ENCODE measurements at places on chromosomes 4 and X. TPM values are rescaled to one million over a fixed set of nuclear protein-coding genes. Genes with fewer than 3 reads are reported as not detected.

- DNase-seq, result no peak
These were observed 4.2 kb downstream of the SLC49A3 start for GRCh38 chr4:684623-685327.

DNA sequence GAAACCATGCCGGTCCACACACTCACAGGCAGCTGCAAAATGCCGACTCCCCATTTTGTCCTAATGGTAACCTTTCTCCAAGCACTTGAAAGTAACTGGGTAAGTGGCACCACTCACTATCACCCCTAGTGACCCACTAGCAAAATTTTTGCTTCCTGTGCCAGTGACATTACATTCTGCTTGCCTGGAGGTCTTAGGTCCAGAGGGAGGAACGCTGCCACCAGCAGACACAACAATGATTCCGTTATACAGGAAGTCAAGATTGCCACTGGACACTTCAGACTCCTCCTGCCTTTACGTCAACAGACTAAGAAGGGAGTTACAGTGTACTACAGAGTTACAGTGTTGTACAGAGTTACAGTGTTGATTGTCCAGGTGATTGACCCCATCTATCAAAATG, 11.8 kb upstream of the TMEM192 start:
- no peak for DNase-seq

DNA sequence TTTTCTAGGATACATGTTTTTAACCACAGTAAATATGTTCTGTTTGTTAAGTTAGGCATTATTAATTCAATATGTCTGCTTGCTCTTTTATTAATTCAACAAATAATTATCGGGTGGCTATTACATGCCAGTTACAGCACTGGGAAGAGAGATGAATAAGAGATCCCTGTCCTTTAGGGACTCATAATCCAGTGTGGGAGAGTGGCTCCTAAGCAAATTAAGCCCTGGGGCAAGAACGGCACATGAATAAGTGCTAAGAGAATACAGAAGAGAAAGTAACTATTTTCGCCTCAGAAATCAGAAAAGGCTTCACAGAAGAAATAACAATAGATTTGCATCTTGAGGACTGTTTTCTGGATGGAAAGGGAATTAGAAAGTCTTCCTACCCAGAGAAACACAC, 236.7 kb downstream of the NR3C2 start:
- DNase-seq, result no peak

GRCh38 chr4:98673978-98674377, 15.6 kb upstream of the TSPAN5 start:
- no peak for DNase-seq

DNA sequence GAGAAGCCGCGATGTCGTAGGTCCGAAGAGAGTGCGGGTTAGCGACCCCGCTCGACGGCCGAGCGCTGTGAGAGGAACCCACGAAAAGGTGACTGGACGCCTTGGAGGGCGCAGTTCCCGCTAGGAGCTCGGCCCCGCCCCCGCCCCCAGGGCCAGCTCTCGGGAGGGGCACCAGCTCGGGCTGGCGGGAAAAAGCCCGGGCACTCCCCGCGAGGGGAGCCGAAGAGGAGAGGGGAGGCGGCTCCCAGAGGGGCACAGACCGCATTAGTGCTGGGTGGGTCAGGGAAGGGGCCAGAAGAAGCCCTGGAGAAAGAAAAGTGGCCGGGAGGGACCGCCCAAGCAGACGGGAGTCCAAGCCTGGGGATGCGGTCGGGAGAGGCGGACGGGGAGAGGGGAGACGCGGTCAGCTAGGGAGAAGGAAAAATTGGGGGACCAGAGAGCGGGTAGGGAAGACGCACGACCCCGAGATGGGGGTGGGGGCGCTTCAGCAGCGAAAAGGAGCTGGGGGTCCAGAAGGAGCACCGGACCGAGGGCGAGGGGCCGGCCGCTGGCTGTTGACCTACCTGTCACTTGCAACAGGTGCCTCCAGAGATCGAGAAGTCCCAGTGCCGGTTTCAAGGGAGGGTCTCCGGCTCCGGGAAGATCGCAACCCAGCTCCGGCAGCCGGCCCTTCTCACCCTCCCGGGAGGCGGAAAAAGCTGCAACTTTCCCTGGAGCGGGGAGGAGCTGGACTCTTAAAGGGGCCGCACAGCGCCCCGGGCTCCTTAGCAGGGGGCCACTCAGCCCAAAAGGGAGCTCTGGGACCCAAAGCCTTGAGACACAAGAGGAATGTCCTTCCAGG, at the start of gene SYTL4:
Gene SYTL4, minus strand, starts transcription at position 681 of the 841 bp plus-strand sequence. CDS start 30,084 bp downstream, outside the sequence.
- peak; percentile 57 for DNase-seq

DNA sequence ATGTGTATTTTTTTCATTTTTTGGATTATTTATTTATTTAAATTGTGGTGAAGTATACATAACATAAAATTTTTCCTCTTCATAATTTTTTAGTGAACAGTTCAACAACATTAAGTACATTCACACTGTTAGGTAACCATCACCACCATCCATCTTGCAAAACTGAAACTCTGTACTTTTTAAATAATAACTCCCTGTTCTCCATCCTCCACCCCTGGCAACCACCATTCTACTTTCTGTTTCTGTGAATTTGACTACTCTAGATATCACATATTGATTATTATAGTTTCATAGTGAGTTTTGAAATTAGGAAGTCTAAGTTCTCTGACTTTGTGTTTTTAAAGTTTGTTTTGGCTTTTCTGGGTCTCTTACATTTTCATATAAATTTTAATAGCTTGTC, 89.3 kb upstream of the STX18 start:
- DNase-seq, result no peak

Gene TRIM2
- 16.4 TPM for total RNA-seq

DNA sequence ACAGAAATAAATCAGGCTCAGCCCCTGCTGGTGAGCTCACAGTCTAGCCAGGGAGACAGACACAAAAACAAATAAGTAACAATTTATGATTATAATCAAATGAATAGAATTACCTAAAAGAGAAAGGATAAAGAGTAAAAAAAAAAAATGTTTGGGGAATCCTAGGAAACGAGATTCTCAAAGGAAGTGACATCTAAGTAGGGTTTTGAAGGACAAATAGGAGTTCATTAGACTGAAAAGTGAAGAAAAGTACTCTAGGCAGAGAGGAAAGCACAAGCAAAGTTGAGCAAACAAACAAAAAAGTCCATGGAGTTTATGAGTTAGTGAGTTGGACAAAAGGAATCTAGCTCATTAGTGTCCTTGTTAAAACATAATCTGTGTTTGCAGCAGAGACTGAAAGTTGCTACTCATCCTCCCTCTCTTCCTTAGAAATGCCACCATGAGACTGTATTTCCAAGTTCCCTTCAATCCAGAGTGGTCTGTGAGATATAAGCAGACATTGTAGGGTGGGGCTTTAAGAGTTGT, 145.6 kb downstream of the SPATA18 start:
- DNase-seq, result no peak

GRCh38 chr4:103108542-103108941, 8.9 kb upstream of the BDH2 start:
- no peak for DNase-seq

Gene ELOVL6
- total RNA-seq, result 21.7 TPM

Gene EGFL6
- not detected for total RNA-seq

DNA sequence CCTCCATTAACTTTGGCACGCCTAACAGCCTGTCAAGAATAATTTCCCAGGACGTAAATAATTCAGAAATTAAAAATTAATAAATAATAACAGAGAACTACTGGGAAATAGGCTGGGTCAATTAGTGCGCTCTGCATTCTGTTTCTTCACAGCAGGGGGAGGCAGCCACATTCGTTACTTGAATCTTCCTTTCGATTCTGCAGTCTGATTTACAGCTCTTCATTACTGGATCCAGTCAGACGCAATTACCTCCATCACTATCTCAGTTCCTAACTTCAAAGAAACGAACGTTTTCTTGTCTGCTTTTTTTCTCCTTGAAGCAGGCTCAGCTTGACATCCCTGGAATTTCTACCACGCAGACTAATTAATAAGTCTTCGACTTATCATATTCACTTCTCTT, 9.0 kb upstream of the RPL34 start:
- no peak for DNase-seq

DNA sequence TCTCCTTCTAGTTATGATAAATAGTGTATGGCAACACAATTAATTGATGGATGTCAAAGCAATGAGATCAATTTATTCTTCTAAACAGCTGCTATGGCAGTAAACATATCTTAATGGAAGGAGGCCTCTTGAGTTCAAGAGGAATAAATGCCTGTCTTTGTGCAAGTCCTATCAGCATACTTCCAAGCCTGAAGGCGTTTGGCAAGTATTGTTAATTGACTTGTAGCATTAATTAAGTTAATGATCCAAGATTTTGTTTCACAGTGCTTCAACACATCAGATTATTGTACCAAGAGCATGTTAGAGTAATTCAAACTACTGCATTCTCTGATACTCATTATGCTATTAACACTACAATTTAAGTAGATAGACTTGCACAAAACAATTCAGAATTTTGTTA, 144.8 kb downstream of the FAT4 start:
- DNase-seq, result no peak

DNA sequence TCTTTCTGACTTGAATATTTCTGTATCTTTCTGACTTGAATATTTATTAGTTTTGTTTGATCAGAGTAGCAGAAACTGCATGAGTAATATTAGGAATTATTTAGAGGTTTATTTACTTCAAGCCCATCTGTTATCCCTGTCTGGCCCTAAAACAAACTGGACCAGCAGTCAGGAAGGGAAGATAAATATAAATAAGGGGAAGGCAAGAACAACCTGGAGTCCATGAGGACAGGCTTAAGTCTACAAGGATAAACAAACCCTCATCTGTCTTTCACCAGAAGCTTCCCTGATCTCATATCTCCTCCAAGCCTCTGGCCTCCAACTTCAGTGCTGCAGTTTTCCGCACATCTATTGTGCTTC, 524.9 kb downstream of the CENPC start:
- DNase-seq, result no peak

DNA sequence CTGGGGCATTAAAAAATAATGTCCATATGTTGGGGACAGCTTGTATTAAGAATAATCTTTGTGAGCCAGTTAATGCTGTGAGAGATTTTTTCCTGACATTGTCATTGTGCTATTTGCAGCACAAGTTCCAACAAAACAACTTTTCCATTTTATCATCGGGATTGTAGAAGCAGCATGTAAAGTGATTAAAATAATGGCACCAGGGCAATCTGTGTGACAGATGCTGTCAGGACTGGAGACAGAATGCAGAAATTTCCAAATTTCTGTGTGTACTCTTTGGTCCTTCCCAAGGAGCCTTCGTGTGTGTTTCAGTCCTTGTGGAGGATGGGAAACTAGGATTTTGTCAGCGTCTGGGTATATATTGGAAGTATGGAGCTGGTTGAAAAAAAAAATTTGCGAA, 101.5 kb upstream of the LIMCH1 start:
- no peak for DNase-seq

Gene FRMD7
- total RNA-seq, result not detected

Gene MAGEA10
- not detected for total RNA-seq

GRCh38 chrX:18297251-18297650, 57.2 kb downstream of the SCML2 start:
- DNase-seq, result no peak

DNA sequence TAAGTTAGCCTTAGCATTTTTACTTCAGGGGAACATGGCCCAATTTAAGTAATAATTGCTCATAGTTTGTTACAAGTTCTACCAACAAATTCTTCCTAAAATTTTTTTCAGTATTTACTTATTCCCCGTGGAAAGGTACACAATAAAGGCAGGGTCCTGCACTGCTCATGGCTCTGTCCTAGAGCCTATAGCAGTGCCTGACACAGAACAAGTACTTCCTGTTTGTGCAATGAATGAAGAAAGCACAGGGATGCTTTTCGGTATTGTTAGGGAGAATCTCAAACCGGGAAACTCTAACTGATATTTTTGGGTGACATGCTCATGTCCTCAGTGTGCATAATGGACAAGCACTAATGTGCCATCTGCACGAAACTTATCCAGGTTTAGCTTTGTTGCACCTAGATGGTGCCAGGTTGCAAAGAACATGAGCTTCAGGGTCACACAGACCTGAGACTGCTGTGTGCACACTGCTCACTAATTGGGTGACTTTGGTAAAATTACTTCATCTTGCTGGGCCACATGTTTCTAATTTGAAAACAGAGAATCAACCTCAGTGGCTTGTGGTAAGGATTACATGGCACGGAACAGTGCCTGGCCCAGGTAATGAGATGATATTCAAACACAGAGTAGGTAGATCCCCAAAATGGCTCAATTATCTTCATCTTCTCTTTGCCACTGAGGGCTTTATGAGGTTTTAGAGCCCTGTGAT, 175.8 kb upstream of the NPY2R start:
- no peak for DNase-seq

- DNase-seq, result no peak
These were observed 114.5 kb downstream of the SLC10A7 start for GRCh38 chr4:146407257-146407656.

- no peak for DNase-seq
These were observed 114.8 kb downstream of the KDR start for GRCh38 chr4:55010550-55010949.

DNA sequence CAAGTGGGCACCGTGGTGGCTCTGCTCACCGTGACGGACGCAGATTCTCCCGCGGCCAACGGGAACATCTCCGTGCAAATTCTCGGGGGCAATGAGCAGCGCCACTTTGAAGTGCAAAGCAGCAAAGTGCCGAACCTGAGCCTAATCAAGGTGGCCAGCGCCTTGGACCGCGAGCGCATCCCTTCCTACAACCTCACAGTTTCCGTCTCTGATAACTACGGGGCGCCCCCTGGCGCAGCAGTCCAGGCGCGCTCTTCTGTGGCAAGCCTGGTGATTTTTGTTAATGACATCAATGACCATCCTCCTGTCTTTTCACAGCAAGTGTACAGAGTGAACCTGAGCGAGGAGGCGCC, 2.7 kb downstream of the FAT4 start:
- DNase-seq, result no peak

DNA sequence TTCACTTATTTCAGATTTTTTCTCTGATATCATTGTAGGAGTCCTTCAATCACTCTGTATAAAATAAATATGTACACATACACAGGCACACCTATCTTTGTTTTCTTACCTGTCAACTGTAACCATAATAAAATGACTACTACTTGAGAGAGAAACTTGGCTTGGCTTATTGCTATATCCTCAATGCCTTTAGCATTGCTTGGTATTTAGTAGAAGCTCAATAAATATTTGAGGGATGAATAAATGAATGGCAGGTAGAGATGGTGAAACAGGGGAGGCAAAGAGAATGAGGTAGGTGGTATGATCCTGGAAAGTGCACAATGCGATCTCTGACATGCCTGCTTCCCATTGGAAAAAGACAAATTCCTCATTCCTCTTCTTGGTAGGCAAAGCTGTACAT, 21.8 kb upstream of the CXCL6 start:
- no peak for DNase-seq

Data from endothelial cell of umbilical vein (primary cell).